ENCODE measurements at places on chromosomes 4 and X.

- no peak for DNase-seq
Observed at GRCh38 chr4:150265806-150266205, 187.6 kb downstream of the DCLK2 start.

GRCh38 chr4:38560768-38561558, 103.0 kb upstream of the KLF3 start:
- no peak for DNase-seq

DNA sequence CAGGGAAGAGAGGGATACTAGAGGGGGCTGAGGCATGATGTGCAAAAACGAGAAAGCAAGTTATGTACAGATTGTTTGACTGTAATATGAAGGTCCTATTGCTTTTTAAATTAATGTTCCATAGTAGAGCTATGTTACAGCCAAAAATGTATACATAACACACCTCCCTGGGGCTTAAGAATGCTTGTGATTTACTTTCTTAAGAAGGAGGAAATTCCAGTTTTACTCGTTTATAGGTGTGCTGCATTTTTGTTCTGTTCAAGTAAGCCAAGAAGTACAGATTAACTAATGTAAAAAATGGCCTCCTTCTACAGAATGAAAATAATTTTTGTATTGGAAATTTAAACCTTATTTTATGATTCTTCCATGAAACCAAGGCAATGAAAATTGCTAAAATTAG, 614.4 kb upstream of the NR3C2 start:
- no peak for DNase-seq

GRCh38 chrX:123698979-123699520, 33.8 kb downstream of the THOC2 start:
- DNase-seq: no peak

DNA sequence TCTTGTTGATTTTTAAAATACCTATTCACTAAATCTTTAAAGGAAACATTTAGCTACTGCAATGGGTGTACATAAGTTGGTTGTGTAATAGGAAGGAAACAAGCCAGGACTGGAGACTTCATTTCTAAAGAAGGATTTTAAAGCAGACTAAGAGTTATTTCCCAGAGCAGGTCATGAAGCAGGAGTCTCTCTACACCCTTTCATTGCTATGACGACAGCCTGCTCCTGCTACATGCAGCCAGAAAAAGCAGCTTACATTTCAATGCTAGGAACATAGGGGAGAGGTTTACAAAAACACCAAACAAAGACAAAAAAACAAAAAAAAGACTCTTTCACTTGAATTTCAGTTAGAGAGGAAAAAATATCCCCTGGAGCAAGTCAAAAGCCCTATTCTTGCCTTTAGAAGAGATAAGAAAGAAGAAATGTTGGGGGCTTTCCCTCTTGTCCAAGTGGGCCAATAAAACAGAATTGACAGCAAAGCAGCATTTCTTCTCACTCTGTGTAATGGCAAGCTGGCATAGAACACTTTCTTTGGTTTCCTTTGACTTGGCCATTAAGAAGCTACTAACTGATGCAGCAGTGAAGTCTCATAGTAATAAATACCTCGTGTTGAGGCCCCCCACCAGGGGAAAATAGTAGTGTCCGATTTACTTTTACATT, 3.4 kb downstream of the SPARCL1 start:
- no peak for DNase-seq
